ENCODE measurements at places on chromosomes 11 and 22.

GRCh38 chr22:21991304-21991596 is 8.7 kb upstream of the TOP3B start:
- no peak for DNase-seq

GRCh38 chr11:126392633-126393013 is 37.1 kb downstream of the ST3GAL4 start:
- no peak for DNase-seq

GRCh38 chr22:28413612-28414399 is 265.8 kb downstream of the TTC28 start:
- DNase-seq, result no peak

GRCh38 chr11:34830035-34830434 is 86.1 kb downstream of the APIP start:
- DNase-seq, result no peak

- DNase-seq, result peak; percentile 28
Observed at GRCh38 chr11:128551058-128551457, 36.3 kb downstream of the ETS1 start.

DNA sequence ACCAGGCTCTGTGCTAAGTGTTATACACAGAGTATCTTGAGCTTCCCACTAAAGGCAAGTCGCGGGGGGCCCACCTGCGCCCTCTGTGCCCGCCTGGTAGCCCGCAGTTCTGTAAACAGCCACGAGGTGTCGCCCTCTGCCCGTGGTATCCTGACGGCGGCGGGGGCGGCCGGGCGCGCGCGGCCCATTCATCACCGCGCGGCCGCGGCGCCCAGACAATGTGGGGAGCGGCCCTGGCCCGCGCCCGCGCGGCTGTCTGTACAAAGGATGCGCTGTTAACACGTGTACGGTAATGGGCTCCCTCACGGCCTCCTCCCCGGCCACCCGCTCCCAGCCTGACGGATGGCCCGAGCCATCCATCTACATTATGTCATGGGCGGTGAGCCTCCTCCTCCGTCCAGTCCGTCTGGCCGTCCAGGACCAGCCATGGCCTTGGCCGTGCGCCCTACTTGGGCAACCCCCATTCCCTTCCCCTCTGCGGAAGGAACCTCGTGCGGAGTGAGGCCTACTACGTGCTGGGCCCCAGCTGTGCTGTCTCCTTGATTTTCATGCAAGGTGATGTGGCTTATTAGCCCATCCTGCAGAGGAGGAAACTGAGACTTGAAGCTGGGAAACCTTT is 99.4 kb downstream of the MIAT start:
- no peak for DNase-seq

DNA sequence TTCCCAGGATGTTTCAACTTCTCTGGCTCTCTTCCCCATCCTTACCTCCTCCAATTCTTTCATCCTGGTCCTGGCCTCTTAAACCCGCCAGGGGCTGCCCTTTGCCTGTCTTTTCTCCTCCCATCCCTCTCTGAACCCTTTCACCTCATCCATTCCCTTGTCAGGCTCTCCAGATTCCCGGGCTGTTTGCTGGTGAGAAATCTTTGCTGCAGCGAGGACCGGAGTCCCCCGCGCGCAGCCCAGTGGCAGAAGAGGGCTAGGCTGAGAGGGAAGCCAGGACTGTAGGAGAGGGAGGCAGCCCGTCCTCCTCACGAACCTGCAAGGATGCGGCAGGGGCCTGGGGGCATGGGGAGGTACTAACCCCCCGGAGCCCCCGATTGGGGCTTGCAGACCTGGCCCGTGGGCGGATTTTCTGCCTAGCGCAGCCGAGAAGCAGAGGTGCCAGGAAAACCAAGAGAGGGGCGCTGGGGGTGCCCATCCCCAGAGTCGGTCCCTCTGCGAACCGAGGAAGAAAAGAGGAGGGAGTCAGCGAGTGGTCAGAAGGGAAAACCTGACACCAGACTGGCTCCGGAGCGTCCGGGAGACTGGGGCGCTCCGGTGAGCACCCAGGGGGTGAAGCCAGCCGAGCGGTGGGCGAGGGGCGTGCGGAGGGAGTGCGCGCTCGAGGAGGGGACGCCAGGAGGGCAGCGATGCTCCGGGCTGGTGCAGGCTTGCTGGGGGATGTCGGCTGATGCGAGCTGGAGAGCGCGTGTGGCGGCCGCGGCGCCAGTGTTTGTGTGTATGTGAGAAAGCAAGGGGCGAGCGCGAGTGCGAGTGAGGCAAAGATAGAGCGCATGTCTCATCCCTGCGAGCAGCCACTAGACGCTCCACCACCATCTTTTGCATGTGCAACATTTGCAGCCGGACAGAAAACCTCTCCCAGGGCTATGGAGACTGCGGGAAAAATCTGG is at the start of gene GRIA4:
TSS of gene GRIA4 (plus strand) at position 242 of the 950 bp plus-strand sequence. CDS start 925 bp downstream, outside the sequence.
- no peak for DNase-seq

DNA sequence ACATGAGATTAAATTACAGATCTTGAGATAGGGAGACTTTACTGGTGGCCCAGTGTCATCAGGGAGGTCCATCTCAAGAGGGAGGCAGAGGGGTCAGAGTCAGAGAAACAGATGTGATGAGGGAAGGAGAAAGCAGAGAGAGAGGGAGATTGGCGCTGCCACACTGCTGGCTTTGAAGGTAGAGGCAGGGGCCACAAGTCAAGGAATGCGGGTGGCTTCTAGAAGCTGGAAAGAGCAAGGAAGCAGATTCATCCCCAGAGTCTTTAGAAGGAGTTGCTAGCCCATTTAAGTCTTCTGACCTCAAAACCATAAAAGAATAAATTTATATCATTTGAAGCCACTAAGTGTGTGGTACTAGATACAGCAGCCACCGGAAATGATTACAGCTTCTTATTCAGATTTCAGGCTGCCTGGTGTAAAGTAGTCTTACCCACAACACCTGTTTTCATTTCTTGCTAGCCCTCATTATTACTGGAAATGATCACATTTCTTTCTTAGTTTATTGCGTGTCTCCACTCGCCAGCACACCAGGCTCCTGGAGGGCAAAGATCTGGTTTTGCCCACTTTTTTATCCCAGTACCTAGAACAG is 12.6 kb upstream of the SERPINH1 start:
- DNase-seq, result no peak

GRCh38 chr11:37557990-37558389 is 960.0 kb upstream of the RAG2 start:
- DNase-seq, result no peak

- DNase-seq, result no peak
Observed at GRCh38 chr11:64637334-64638017, 46.5 kb downstream of the SLC22A12 start.

DNA sequence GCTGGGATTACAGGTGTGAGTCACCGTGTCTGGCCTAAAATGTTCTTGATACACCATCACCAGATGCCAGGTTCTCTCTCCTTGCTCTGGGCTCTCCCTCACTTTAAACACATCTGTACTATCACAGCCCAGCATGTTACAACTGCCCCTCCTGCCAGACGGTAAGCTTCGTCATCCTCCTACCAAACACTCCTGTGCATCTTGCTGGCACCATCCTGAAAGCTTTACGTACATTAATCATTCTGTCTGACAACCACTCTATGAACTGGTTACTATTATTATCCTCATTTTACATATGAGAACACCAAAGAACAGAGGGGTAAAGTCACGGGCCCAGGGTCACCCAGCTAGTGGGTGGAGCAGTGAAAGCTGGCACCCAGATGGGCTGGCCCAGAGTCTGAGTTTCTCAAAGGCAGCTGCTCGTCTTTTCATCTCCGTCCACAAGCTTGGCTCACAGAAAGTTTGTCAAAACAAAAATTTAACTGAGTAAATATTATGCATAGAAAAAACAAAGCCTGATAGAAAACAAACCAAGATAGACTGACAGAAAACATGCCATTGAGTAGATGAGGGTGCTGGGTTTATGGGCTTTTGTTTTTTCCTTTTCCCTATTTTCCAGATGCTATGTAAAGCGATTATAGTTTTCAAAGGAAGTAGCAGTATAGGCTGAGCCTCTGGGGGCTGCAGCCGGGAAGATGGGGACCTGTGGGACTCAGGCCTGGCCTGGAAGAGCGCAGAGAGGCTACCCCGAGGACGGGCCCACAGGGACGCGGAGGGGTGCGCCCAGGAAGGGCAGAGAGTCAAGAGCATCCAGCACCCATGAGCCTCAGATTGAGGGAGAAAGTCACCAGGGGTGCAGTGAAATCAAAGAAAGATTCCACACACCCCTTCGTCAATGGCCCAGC is 9.5 kb downstream of the PLA2G6 start:
- no peak for DNase-seq

GRCh38 chr11:12259956-12260355 is 117.4 kb upstream of the PARVA start:
- no peak for DNase-seq

- DNase-seq, result no peak
Observed at GRCh38 chr11:2690596-2691354, 9.0 kb downstream of the KCNQ1OT1 start.

GRCh38 chr11:35218956-35219355 is 80.0 kb downstream of the CD44 start:
- DNase-seq, result no peak

- DNase-seq, result peak; percentile 93
Observed at GRCh38 chr11:64341851-64342791, 2.1 kb downstream of the CCDC88B start.

- peak; percentile 49 for DNase-seq
Observed at GRCh38 chr11:61963016-61963281, 4.5 kb downstream of the FTH1 start.

DNA sequence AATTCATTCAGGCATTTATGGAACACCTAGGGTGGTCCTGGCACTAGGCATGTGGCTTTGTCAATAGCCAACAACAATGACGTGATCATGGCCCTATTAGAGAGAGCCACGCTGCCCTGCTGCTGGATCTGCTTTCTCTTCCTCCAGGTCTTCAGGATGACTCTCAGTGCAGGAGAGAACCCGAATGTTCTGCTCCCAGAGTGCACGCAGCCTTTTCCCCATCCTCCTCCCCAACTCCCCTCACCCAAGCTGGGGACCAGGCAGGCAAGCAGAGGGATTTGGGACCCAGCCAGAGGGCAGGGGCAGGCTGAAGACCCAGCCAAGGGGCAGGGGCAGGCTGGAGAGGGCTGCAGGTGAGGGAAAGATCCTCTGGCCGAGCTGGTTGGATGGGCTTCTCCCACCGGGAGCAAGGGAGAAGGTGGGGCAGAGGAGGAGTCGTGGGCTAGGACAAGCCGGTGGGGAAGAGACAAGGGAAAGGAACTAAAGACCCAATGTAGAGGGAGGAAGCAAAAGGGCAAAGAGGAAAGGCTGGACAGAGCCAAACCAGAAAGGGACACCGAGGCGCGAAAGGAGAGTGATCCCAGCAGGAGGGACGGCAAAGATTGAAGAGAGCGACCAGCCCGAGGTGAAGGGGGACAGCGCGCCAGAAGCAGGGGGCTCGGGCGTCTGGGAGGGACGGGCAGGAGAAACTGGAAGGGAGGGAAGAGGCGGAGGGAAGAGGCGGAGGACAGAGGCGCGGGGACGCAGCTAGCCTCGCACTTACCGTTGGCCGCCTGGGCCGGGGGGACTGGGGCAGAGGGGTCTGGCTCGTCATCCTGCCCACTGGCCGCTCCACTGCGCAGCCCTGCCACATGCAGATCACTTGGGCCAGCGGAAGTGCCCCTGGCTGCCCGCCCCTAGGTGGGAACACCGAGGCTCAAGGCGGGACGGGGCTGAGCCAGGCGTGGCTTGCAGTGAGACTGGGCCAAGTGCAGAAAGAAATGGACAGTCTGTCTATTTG is at the start of gene KCTD14:
TSS of gene KCTD14 (minus strand) at position 880 of the 1,000 bp plus-strand sequence. CDS start at position 853, 27 bp downstream.
- no peak for DNase-seq

DNA sequence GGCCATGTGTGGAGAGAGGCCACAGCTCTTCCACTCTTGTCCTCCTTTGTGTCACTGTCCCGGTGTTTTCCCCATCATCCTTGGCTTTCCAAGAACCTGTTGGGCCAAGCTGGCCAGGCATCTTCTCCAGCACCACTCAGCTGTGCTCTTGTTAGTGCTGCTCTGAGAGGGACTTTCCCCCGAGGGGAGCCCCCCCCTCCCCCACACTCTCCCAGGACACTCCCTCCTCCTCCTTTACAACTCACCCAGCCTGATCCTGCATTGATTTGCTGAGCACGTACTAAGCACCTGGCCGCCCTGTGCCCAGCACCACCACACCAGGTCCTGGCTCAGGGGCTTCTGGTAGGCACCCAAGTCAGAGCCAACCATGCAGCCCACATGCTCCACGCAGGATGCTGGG is 13.2 kb downstream of the TP53AIP1 start:
- no peak for DNase-seq

GRCh38 chr11:130403271-130403804 is 25.1 kb downstream of the ADAMTS8 start:
- DNase-seq, result no peak

GRCh38 chr11:14124350-14124749 is 161.8 kb downstream of the SPON1 start:
- DNase-seq, result no peak

- DNase-seq, result no peak
Observed at GRCh38 chr11:61149624-61150615, 11.3 kb downstream of the VPS37C start.

DNA sequence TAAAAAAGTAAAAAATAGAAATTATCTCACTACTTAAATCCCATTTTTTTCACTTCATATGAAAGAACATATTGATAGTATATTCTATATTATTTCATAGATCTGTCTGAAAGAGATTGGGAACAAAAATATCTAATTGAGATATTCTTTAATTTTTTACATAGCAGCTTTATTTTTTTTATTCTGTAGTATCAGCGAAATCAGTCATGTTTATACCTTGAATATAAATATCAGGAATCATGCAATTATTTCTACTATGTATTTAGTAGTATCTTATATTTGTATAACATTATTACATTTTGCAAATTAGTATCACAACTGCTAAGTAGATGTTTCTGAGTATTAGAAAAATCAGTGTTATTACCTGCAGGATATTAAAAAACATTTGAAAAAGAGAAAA is 20.4 kb downstream of the C11orf54 start:
- no peak for DNase-seq

- DNase-seq, result no peak
Observed at GRCh38 chr11:1146365-1146764, 11.4 kb upstream of the MUC5AC start.

GRCh38 chr22:25514436-25515180 is 49.9 kb upstream of the GRK3 start:
- no peak for DNase-seq

- DNase-seq, result no peak
Observed at GRCh38 chr22:37370306-37370979, 56.8 kb downstream of the ELFN2 start.

- DNase-seq, result no peak
Observed at GRCh38 chr11:27722953-27723344, 22.7 kb upstream of the BDNF start.

DNA sequence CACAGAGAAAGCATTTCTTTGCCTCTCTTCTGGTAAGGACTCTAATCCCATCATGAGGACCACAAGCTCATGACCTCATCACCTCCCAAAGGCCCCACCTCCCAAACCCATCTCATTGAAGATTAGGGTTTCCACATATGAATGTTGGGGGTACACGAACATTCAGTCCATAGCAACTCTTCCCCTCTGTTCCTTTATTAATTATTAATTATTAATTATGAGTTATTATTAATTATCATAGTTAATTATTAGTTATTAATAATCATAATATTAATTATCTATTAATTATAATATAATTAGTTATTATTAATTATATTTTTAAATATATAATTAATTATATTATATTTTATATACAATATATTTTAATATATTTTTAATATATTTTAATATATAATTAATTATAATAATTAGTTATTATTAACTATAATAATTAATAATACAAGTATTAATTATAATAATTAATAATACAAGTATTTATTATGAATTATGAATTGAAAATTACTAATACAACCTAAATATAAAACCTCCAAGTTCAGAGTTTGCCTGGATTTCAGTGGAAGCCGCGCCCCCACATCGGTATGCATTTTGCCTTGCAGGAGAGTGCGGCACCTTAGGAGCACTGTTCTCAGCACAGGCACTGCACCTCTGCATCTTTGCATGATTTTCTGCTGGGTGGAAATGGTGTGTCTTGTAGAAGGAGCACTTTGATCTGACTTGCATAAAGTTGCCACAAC is 128.0 kb upstream of the FGF3 start:
- DNase-seq, result no peak

- DNase-seq, result no peak
Observed at GRCh38 chr11:63417174-63417852, 47.7 kb downstream of the SLC22A9 start.

Data from CD4-positive, alpha-beta T cell treated with Interleukin-21 for 1 hour (primary cell).